GM06990 (cell line): ENCODE measurements at places on chromosomes 3 and 15.

DNA sequence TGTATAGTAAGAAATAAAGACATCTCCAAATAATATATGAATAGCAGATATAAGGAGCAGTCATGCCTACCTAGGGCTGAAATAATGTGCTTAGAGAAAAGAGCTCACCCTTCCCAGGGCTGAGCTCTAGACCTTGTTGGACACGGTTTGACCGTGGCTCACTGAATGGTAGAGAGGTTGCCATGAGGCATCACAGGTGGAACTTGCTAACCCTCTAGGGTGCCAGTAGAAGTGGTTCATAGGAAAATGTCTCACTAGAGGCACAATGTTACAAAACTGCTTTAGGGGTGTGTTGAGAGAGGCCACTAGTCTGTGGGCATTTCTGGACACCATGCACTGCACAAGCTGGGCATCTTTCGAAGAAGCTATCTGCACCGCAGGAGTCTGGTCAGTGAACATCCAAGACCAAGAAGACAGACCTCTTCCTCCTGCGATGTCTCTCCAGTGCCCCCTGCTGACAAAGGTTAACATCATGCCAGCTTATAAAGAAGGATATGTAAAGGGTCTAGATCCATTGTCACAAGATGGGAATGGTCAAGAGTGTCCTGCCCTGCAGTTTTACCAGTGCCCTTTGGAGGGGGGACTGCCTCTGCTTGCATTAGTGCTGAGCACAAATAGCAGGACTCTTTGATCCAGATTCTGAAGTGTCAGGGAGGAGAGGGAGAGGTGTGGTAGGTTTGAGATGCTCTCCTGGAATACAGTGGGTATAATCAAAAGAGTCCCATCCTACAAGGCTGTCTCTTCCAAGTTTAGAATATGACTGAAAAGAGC, 266.8 kb downstream of the ZNF385D start:
- no peak for DNase-seq

- DNase-seq, result no peak
Measured at GRCh38 chr3:107260207-107260606, 117.0 kb upstream of the CCDC54 start.

- no peak for DNase-seq
Measured at GRCh38 chr3:58520403-58521335, 16.3 kb downstream of the ACOX2 start.

DNA sequence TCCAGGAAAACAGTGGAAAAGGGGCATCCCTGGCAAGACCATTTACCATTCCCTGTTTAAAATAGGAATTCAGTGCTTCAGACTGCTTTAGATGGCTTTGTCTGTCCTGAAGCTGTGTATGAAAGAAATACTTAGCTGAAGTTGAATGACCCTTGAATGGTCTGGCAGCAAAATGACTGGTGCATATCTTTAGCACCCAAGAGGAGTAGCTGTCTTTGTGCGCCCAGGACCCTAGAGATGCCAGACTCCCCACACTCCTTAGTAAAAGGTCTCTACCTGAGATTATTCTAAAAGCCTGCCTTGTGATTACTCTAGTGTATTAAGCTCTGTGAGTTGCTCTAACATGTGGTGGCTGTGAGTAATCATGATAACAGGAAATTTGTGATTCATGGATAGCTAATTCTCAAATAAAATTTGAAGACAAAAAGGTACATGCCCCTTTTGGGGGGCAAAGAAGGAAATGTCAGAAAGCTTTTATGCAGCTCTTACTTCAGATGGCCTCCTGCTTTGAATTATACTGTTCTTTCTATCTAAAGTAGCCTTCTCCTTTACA, 3.2 kb downstream of the MAPKBP1 start:
- no peak for DNase-seq

- DNase-seq, result no peak
Measured at GRCh38 chr3:142027735-142028134, 121.6 kb downstream of the TFDP2 start.

DNA sequence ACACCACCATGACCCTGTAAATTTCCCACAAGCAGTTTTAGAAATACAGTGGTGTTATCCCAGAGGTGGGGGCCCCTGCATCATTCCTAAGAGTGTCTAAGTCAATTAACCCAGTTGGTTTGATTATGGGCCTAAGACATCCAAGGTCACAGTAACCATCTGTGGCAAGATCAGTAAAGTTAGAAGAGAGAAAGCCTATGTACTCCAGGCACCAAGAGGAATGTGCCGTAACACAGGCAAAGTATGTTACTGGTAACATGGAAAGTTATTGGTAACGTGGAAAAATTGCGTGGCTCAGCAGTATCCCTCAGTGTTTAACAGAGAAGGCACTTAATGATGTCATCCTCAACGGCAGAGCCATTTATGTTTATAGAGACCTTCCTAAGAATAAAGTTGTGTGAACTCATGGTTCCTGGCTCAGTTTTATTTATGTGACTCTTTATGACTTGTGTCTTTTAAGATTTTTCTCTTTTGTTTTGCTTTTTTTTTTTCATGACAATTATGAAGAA, 144.1 kb upstream of the RASGRP1 start:
- DNase-seq, result no peak

DNA sequence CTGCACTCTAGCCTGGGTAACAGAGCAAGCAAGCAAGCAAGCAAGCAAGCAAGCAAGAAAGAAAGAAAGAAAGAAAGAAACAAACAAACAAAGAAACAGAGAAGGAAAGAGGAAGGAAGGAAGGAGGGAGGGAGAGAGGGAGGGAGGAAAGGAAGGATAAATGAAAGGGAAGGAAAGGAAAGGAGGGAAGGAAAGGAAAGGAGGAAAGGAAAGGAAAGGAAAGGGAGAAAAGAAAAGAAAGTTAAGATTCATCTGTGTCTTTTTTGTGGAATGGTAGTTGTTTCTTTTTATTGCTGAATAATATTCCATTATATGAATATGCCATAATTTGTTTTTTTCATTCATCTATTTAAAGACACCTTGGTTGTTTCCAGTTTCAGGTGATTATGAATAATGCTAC, 506.9 kb upstream of the NAALADL2 start:
- no peak for DNase-seq
